Sigmoid colon (tissue), 7 donors: ENCODE measurements at places on chromosomes 5 and 9.
A peak's percentile ranks its signal among the peaks of the same experiment; 100 is the strongest.

- no peak for DNase-seq
These were observed 29.4 kb upstream of the IRGM start for GRCh38 chr5:150816946-150817345.

GRCh38 chr5:167968837-167969236 lies 322.6 kb upstream of the WWC1 start:
- DNase-seq = no peak

GRCh38 chr9:87405677-87406542 lies 91.8 kb upstream of the DAPK1 start:
- DNase-seq = peak; percentile 78

DNA sequence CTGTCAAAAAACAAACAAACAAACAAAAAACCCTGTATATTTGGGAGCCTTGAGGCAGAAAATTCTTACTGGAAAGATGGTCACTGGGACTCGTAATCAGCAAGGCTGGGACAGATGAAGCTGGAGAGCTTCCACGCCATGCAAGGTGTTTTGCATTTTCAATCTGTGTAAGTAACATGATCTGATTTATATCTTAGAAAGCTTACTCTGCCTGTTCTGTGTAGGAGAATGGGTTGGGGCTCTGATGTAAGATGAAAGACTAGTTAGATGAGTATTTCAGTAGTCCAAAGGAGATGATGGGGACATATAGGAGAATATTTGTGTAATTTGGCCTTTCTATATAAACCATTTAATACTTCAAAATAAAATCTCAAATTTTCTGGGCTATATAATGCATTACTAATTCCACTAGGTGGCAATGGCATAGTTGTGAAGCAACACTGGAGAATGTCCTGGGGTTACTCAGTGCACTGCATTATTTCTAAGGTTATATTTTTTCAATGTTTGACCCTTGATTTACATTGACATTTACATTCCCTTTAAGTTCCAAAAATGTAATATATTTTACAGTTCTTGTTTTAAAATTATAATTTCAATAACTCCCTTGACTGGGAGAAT lies 21.9 kb upstream of the FSD1L start:
- DNase-seq = no peak

- DNase-seq = no peak
These were observed 99.3 kb downstream of the FOCAD start for GRCh38 chr9:20783057-20784038.

GRCh38 chr9:126275386-126276001 lies 51.1 kb upstream of the MVB12B start:
- DNase-seq = no peak

GRCh38 chr9:124358631-124359030 lies 56.6 kb downstream of the PSMB7 start:
- no peak for DNase-seq

GRCh38 chr5:129120158-129120581 lies 25.6 kb downstream of the ISOC1 start:
- no peak for DNase-seq

- no peak for DNase-seq
These were observed 154.8 kb upstream of the GAS1 start for GRCh38 chr9:87102126-87102525.

DNA sequence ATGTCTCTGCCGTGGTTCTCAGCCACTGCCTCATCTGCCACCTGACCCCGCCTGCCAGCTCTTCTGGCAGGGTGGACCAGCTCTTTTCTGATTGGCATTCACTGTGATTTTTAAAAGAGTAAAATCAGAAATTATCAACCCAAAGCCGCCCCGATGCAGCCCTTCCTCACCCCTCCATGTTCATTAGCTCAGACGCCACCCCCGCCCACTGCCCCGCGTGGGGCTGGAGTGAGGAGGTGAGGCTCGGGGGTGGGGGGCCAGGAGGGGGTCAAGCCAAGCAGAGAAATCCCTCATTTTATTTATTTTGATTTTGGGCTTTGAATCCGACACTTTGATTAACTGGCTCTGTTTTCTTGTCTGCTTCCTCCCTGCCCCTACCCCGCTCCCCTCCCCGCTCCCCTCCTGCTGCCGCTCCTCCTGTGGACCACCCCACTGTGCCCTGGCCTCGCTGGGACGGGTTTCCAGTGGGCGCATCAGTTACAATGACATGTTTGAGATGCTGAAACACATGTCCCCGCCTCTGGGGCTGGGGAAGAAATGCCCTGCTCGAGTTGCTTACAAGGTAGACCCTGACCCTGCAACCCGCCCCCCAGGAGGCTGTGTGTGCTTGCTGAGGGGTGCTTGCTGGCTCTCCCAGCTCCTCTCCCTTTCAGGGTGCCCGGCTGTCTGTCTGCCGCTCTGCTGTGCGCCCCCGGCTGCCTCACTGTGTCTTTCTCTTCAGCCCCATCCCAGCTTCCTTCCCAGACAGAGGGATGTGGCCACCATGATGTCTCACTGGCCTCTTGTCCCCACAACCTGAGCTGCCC lies 224.9 kb downstream of the CACNA1B start:
- peak; percentile 57 for DNase-seq

DNA sequence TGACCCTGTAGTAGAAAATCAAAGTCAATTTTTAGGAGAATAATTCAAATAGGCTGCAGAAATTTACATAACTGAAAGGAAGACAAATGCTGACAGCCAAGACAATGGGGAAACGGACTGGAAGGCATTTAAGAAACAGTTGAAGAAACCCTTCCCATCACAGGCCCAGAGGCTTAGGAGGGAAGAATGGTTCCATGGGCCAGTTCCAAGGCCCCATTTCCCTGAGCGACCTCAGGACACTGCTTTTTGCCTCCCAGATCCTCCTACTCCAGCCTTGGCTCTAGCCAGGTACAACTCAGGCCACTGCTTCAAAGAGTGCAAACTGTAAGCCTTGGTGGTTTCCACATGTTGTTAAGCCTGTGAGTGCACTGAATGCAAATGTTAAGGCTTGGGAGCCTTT lies 184.1 kb upstream of the SGCD start:
- DNase-seq = no peak

GRCh38 chr5:67361932-67362729 lies 165.5 kb upstream of the CD180 start:
- DNase-seq = no peak

- DNase-seq = no peak
These were observed 847.7 kb downstream of the CDH18 start for GRCh38 chr5:19140276-19140675.

DNA sequence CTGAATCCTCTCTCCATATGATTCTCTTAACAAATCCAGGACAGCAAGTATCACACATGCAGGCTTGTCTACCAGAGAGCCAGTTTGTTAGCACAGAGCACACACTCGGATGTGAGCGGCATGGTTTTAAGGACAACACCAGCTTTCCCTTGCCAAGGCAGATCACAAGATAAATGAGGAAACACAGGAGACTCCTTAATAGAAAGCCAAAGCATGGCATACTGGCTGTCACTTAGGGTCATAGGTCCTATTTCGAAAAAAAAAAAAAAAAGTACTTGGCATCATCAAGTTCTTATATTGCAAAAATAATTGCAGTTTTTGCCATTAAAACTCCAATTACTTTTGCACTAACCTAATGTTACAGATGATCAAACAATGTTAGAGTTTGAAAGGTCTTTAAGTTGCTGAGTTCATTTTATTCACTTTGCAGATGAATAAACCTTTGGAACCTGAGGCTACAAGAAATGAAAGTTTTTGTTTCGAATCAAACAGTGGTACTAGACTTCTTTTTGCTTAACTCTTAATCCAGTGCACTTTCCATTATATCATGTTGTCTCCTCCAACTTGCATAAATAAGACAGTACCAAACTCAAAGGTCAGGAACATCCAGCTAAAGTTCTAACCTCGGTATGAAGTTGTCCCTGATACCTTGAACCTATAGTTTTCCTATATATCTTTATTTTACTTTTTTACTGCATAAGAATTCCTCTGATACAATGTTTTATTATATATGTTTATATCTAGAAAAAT lies 138.5 kb downstream of the MPDZ start:
- DNase-seq = no peak

DNA sequence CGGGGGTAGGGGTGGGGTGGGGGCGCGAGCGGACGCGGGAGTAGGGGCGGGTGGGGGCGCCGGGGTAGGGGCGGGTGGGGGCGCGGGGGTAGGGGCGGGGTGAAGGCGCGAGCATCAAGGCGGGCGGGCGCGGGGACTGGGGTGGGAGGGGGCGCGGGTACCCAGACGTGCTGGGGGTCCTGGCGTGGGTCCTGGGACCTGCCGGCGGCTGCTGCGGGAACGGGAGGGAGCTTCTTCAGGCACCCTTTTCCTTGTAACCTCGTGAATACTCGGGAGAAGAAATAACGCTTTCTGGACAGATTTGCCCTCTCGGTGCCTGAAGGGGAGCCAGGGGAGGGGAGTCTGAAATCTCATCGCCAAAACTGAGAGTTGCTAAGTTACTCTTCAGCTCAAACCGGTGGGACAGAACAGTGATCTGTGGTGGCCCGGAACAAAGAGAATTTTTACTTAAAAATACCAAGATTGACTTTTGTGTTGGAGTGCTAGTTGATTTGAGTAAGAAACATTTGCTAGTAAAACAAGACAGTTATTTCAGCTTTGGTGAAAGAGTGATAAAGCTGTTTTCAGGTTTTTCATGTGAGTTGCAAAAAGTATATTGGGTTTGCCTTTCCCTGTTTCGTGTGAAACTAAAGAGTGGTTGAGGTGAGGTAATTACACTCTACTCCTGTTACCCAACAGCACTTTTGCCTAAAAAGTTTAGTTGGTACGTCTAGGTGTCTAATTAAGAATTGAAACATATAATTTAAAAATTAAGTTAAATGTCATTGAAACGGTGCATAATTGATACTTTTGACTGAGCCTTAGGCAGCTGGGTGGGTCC lies 643 bp downstream of the PLEKHG4B start:
- DNase-seq = no peak

- no peak for DNase-seq
These were observed 32.7 kb upstream of the ZCCHC9 start for GRCh38 chr5:81268521-81269196.

DNA sequence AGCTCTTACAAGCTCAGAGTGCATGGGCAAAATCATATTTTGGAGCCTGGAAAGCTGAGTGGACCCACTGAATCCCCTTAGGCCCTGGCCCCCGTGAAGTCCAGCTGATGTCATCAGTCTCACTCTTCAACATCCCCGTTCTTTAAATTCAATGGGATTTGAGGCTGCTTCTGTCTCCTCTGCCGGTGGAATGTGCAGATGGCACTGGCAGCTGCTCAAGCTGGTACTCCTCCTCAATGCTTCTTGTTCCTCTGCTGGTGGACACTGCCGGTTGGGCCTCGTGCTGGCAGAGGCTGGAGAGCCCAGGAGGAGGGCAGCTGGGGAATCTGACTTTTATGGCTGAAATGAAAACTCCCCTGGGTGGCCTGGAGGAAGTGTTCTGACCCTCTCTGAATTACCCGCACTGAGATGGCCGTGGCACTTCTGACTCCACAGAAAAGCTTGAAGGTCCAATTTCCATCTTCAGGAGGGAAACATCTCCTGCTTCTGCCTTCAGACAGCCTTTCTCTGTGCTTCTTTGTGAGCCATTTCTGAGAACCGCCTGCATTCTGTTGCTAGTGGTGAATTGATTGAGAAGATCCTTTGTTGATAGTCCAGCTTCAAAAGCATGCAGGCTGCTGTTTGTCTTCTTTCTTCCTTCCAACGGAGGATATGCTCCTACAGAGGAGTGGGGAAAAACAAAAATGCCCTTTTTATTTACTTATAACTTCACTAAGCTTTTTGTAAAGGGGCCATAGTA lies 298.9 kb downstream of the TMEM38B start:
- DNase-seq = no peak

- peak; percentile 81 for DNase-seq
These were observed 46.3 kb downstream of the PTCD2 start for GRCh38 chr5:72366324-72366976.

GRCh38 chr5:107361945-107362344 lies 308.8 kb downstream of the EFNA5 start:
- DNase-seq = peak; percentile 77
